Transverse colon (tissue), 4 donors: ENCODE measurements at places on chromosomes 7 and 10.

DNA sequence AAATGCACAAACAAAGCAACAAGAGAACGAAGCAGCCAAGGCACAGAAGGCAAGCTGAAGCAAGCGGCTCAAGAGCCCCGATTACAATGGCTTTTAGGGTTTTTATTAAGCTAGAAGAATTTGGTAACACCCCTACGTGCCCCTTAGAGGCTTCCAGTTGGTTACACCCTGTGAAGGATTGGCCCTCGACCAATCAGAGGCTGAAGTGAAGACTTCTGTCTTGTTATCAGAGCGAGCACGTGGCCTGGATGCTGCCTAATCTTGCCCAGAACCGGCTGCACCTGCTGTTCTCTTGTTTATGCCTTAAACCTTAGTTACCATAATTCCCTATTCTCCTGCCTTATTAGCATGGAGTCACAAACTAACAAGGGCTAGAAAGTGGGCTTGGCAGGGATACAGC, 21.4 kb downstream of the KCNK18 start:
- no peak for DNase-seq

DNA sequence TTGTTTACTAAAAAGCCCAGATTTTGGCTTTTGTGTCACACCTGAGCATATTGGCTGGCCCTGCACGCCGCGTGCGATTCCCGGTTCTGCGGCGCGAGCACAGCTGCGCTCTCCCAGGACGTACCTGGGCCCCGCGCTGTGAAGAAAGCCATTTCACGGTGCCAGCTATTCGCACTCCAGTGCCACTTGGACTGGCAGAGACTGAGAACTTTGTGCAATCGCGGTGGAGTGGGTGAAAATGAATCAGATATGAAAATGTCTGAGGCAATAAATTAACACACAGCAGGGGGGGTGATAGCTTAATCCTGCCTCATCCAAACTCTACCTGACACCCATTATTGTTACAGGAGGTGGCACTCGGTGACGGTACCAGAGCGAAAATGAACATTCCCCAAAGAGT, 330.1 kb upstream of the MGMT start:
- DNase-seq: no peak

DNA sequence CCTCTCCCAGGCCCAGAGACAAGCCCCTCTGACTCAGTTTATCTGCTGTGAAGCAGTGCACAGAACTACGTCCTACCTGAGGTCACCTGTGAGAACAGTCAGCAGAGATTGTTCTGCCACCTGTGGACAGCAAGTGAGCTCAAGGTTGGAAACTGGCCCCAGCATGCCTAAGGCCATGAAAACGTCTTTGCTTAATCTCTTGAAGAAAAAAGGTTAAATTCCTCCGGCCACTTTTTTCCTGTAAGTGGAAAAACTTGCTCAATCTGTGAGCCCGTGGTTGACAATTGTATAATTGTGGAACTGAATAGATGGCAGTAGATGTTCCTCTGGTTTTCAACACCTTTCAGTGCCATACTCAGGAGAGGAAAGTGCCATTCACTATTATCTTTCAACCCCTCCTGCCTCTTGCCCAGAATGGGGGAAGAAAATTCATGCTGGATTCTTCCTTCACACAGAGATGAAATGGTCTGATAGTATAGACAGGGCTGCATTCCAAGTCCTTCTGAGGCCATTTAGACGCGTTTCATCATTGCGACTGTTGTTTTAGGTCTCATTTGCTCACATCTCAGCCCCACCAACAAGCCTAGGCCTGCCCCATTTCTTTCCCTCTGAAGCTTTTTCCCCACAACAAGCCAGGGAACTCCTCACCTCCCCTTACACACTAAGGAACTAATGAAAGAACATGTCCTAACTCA, 292.9 kb downstream of the FZD1 start:
- DNase-seq: no peak

- no peak for DNase-seq
Measured at GRCh38 chr10:5194431-5194830, 2.2 kb upstream of the AKR1C4 start.

GRCh38 chr10:16856092-16856491, 38.9 kb upstream of the RSU1 start:
- no peak for DNase-seq

DNA sequence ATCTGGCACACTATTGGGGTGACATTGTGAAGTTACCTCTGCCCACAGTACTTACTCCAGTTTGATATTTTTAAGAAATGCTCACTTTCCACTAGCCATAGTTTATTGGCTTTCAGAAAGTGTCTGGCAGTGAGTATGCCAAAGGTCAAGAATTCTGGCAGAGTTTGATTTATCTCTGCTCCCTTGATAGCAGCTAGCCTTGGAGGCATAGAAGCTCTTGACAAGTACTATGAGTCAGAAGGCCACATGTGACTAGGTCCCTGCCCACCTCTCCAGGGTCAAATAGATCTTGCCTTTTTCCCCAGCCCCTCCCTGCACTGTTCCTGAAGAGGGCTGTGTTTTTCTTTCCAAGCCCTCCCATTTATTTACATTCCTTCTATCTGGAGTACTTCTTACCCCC, 202.2 kb downstream of the AUTS2 start:
- no peak for DNase-seq

- DNase-seq: no peak
Measured at GRCh38 chr7:84025332-84025927, 169.2 kb downstream of the SEMA3A start.

- no peak for DNase-seq
Measured at GRCh38 chr7:150335108-150335773, 6.2 kb downstream of the RARRES2 start.

GRCh38 chr7:95454438-95455045, 19.7 kb upstream of the PON2 start:
- no peak for DNase-seq

GRCh38 chr10:23253780-23254179, 61.7 kb downstream of the PTF1A start:
- DNase-seq: no peak

- DNase-seq: peak; percentile 17
Measured at GRCh38 chr10:30493609-30494530, 59.9 kb downstream of the MAP3K8 start.

- no peak for DNase-seq
Measured at GRCh38 chr7:82131215-82131614, 312.4 kb downstream of the CACNA2D1 start.

DNA sequence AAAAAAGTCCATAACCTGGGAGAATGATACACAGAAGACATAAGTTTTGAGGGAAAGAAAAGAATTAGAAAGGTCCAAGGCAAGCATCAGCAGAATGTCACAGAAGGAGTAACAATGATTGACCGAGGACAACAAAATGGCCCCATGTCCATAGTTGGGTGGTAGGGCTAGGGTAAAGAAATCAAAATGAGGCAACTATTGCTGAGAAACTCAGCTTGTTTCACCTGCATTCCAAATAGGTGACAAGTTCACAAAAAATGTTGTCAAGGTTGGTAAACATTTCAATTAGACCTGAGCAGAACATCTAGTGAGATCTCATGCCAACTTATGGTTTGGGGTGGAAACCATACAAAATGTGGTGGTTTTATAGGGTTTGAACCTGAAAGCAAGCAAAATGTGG, 22.8 kb upstream of the DLX6 start:
- DNase-seq: no peak

- no peak for DNase-seq
Measured at GRCh38 chr10:96125142-96125515, 5.0 kb upstream of the ZNF518A start.

- DNase-seq: no peak
Measured at GRCh38 chr7:46007990-46008643, 87.0 kb upstream of the IGFBP3 start.

DNA sequence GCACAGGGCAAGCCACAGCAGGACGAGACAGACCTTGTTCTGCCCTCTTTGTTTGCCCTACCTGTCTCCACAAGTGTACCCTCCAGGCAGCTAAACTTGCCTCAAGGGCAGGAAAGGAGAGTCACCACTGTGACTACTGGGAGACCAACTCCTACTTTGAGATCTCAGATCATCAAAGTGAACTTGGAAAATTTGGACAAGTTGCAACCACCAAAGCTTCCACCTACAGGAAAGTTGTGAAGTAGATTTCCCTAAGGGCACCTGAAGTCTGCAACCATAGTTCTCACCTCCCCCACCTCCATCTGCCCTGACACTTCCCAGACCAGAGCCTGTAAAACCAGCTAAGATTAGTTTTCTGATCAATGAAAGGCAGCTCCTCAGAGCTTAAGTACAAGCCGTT, 2.5 kb upstream of the WDR91 start:
- no peak for DNase-seq

- peak; percentile 25 for DNase-seq
Measured at GRCh38 chr10:15084502-15084922, 4.1 kb downstream of the ACBD7 start.

DNA sequence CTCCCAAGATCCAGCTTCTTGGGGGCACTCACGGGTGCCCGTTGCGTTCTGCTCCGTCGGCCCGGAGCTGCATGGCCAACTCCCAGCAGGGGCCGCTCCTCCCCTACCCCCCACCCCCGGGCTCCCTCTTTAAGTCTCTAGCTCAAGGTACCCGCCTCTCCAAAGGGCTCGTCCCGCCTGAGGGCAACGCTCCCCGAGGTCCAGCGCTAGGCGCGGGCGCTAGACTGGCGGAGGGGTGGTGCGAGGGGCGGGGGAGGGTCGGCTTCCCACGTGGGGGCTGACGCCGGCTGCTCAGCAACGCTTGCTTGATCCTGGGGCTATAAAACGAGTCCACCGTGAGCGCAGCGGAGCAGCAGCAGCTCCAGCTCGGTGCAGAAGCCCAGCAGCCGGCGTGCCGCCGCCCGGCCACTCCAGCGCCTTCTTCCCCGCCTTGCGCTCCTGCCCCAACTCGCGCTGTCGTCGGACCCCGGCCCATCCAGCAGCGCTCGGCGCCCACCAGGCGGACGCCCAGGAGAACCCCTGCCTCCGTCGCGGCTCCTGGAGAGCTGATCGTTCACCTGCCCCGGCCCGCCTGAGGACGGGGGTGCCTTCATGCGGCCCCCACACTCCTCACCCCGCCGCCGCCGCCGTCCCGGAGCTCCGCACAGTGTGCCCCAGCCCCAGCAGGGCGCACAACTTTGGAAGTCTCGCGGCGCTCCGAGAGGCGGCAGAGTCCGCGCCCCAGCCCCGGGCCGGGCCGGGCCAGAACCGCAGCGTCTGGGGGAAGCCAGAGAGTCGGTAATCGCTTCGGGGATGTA, at the start of gene ADRA2A:
Gene ADRA2A (plus strand): TSS at position 348 of the 797 bp plus-strand sequence. CDS start 968 bp downstream, outside the sequence.
- DNase-seq: peak; percentile 44

DNA sequence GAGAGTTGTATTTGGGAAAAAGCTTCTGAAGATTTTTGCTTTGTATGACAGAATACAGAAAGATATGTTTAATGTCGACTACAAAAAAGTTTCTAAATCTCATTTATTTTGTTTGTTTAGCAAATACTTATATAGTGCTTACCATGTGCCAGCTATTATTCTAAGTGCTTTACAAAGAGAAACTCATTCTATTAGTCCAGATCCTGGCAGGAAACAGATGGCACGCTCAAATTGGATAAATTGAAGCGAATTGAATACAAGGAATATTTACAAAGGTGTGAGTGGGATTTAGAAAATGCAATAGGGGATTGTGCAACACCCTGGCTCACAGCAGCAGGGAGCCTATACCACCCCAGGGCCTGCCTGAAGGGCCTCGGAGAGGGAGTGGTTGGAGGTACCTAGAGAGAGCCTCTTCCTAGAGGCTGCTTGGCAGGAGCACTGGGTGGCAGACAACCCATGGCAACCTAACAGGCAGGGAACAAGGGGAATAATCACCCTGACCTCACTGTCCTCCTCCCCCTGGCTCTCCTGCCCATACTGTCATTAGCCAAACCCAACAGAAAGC, 27.6 kb upstream of the FAM204A start:
- DNase-seq: no peak

DNA sequence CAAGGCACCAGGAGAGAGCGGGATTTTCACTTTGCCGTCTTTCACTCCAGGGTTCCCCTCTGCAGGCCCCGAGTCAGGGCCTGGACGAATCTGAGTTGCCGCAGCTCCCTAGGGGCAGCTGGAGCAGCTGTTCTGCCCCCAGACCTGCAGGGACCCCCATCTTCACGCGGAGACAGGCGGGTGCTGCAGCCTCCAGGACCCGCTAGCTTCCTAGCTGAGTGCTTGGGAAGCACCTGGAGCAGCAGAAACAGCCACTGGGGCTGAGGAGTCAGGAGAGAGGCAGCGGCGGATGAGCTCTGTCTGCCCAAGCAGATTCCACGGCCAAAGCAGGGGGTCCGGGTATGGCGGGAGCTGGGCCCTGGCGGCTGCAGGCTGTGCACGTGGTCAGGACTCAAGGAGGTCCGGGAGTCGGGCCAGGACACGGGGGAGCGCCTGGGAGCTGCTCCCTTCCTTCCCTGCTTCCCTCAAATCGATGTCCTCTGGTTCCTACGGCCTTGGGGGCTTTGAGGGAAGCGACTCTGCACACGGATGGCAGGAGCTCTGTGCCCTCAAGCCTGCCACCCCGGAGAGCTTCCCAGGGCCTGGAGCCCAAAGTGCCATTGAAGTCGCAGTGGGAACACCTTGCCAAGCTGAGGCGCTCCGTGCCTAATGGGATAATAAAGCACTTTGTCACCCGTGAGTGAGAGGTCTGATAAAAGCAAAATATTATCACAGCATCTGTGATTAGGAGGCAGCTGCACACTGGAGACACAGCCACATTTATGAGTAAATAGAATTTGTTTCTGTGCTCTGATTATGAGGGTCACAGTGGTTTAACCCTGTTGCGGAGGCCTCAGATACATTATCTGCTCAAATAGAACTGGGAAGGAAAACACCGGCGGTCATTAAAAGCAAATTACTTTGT, 17.2 kb downstream of the MNX1 start:
- DNase-seq: no peak

GRCh38 chr7:144063710-144064109, 5.9 kb upstream of the OR2A25 start:
- no peak for DNase-seq

- DNase-seq: no peak
Measured at GRCh38 chr10:18290651-18291313, 150.6 kb downstream of the CACNB2 start.

GRCh38 chr7:51129527-51130472, 186.8 kb downstream of the COBL start:
- no peak for DNase-seq

DNA sequence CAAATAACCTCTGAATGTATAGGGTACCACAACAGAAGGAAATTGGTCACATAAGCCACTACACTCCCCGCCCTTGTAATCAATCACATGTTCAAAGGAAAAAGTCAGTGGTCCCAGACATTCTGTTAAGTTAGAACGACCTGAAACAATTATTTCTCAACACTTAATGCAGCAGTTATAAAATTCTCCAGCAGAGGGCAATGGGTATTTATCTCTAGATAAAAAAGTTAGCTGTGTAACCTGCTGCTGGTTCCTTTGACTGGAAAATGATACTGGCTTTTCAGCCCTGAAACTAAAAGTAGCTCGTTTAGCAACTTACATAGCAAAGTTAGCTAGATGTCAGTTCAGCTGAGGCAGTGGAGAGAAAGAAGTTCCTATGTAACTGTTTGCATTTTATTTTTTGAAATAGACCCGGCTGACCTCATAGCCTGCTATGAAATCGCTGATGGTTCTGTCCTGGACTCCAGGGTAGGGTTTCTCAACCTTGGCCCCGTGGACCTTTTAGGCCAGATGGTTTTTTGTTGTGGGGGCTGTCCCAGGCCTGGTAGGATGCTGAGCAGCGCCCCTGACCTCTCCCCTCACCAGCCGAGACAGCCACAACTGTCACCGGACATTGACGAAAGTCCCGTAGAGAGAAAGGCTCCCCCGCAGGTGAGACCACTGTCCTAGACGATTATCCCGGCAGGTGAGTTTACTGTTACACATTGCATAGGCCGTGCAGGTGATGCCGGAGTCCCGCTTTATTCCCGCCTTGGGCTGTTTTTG, 40.2 kb upstream of the PROSER2 start:
- no peak for DNase-seq
